ENCODE measurements at places on chromosomes 13 and 19. TPM values are rescaled to one million over a fixed set of nuclear protein-coding genes. Genes with fewer than 3 reads are reported as not detected.

RAB20 gene
- polyA plus RNA-seq = 23.9 TPM

SULT2A1 gene
- polyA plus RNA-seq = 190 TPM

FBXO46 gene
- 13.9 TPM for polyA plus RNA-seq

MYO16 gene
- 0.27 TPM for polyA plus RNA-seq

PDE4C gene
- 1.2 TPM for polyA plus RNA-seq

ZNF850 gene
- 2.1 TPM for polyA plus RNA-seq

RNASEH2A gene
- 20.3 TPM for polyA plus RNA-seq

DNA sequence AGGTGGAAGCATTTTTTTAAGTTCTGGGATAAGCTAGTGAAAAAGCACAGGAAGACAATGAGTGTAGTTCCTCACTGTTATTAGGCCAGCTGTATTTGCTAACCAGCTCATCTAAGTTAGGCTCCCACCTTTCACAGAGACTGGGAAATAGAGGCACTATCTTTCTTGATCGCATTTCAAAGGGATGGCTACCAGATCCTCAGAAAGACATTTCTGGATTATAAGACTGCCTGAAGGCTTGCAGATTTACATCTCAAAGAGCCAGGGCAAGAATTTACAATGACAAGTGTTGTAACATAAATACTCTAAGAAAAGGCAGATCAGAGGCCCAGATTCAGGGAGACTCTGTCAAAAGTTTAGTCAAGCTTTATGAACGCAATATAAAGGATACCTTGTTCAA is 1005.5 kb downstream of the PCDH9 start:
- H3K36me3 ChIP-seq = no peaks in the 10 kb centered on the region
- no peak overlapping the region for H3K27ac ChIP-seq
- DNase-seq = no peak
- no peaks in the 10 kb centered on the region for H3K4me1 ChIP-seq
- no peaks in the 10 kb centered on the region for H3K27me3 ChIP-seq
- no peak overlapping the region for H3K4me3 ChIP-seq

- H3K27ac ChIP-seq = no peak overlapping the region
- H3K36me3 ChIP-seq = peaks cover 2% of the 10 kb centered on the region
- DNase-seq = no peak
- peaks cover 7% of the 10 kb centered on the region for H3K4me1 ChIP-seq
These were observed 187.2 kb downstream of the DCT start for GRCh38 chr13:94292323-94292640.

DNA sequence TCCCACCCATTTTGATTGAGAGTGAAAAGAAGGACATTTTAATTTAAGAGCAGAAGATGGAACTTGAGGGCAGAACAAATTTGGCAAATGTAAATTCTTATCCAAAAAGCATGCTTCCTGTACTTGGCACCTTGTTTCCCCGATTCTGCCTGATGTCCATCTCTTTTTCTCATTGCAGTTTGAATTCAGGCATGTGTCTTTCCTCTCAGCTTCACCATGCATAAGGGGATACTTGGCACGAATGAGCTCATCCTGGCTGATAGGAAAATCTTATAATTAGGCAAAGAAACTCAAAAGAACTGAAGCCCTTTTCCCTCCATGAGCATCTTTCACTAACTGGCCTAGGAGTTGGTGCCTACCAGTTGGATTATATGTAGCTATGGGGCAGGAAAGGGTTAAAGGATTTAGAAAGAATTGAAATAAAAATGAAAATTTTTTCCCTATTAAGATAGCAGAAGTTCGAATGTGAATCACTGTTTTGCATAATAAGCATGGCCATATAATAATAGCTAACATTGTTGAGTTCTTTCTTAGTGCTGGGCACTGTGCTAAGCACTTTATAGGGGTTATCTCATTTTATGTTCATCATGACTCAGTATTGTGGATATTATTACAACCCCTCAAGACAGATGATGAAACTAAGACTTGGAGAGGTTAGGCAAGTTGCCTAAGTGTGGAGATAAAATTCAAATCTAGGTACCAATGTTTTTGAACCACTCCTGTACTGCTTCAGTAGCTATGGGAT is 386.6 kb downstream of the KCNRG start:
- H3K36me3 ChIP-seq = no peaks in the 10 kb centered on the region
- DNase-seq = no peak
- peaks cover 3% of the 10 kb centered on the region for H3K4me1 ChIP-seq
- no peaks in the 10 kb centered on the region for H3K27me3 ChIP-seq

DNA sequence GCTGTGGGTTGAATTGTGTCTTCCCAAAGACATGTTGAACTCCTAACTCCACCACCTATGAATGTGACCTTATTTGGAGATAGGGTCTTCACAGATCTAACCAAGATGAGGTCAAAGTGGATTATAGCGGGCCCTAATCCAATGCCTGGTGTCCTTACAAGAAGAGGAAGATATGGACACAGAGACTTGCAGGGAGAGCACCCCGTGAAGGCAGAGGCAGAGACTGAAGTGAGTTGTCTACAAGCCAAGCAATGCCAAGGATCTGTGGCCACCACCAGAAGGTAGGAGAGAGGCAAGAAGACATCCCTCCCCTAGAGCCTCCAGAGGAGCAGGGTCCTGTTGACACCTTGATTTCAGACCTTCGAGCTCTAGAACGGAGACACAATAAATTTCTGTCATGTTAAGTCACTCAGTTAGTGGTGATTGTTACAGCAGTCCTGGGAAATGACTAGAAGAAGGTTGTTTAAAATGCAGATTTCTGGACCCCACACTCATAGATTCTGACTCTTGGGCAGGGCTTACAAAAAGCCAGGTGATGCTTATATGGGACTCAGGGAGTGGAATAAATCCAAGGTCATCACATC is 70.6 kb downstream of the FGF9 start:
- peaks cover 47% of the 10 kb centered on the region for H3K4me1 ChIP-seq
- peak; percentile 52 for DNase-seq
- H3K36me3 ChIP-seq = no peaks in the 10 kb centered on the region
- H3K4me3 ChIP-seq = no peak overlapping the region
- H3K27me3 ChIP-seq = no peaks in the 10 kb centered on the region

- no peaks in the 10 kb centered on the region for H3K27me3 ChIP-seq
- H3K4me3 ChIP-seq = no peak overlapping the region
- no peak for DNase-seq
These were observed 1132.4 kb downstream of the EFNB2 start for GRCh38 chr13:105403086-105403485.

GRCh38 chr13:73092829-73093228 is 34.0 kb downstream of the KLF5 start:
- no peak overlapping the region for H3K4me3 ChIP-seq
- no peak for DNase-seq
- H3K27ac ChIP-seq = no peak overlapping the region

GRCh38 chr19:1089891-1090290 is 5.3 kb downstream of the POLR2E start:
- H3K27me3 ChIP-seq = no peaks in the 10 kb centered on the region
- peaks cover 11% of the 10 kb centered on the region for H3K4me1 ChIP-seq
- H3K27ac ChIP-seq = no peak overlapping the region
- H3K36me3 ChIP-seq = peaks cover 63% of the 10 kb centered on the region

- no peaks in the 10 kb centered on the region for H3K4me1 ChIP-seq
- DNase-seq = no peak
- no peak overlapping the region for H3K27ac ChIP-seq
- H3K27me3 ChIP-seq = peaks cover 6% of the 10 kb centered on the region
- no peak overlapping the region for H3K4me3 ChIP-seq
These were observed 15.5 kb downstream of the KASH5 start for GRCh38 chr19:49403404-49404187.

DNA sequence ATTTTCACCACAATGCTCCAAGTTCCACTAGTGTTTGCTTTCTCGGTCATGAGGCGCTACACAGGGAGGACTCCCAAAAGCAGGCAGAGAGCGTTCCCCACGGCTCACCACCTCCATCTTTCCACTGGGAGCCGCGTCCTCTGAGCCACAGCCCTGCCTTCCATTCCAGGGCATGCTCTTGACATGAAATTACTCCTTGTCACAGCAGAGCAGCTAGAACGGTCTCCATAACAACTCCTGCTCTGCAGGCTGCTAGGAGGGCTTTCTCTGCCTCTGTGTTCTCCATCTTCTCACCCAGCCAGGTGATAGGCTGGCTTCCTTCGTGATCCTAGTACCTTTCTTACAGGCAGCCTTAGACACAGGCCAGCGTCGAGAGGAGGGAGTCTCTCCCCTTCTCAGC is 171.8 kb upstream of the UBL3 start:
- no peak overlapping the region for H3K27ac ChIP-seq
- no peak overlapping the region for H3K4me3 ChIP-seq
- H3K27me3 ChIP-seq = no peaks in the 10 kb centered on the region
- no peak for DNase-seq

GRCh38 chr13:52651897-52652195 is 790 bp upstream of the SUGT1 start:
- no peaks in the 10 kb centered on the region for H3K4me1 ChIP-seq
- no peaks in the 10 kb centered on the region for H3K27me3 ChIP-seq
- no peak for DNase-seq
- peak overlapping the region; percentile 97 for H3K27ac ChIP-seq

- H3K27ac ChIP-seq = no peak overlapping the region
- no peaks in the 10 kb centered on the region for H3K27me3 ChIP-seq
- H3K4me3 ChIP-seq = no peak overlapping the region
- no peak for DNase-seq
- H3K4me1 ChIP-seq = no peaks in the 10 kb centered on the region
- peaks cover 56% of the 10 kb centered on the region for H3K36me3 ChIP-seq
These were observed 10.0 kb downstream of the CFD start for GRCh38 chr19:869245-870177.

DNA sequence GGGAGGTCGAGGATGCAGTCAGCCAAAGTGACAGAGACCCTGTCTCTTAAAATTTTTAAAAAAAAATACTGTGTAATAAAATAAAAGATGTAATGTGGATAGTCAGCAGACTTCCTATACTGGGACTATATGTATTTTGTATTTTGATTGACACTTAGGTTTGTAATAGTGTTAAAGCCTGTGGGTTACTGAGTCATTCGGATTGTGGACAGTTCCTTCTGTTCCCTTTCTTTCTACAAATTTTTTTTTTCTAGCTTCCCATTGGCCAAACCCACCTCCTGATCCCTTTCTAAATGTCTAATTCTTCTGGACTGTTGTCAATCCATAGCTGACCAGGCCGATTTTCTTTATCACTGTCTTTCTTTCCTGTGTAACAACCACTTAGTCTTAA is 108.0 kb downstream of the DNAJC3 start:
- H3K4me3 ChIP-seq = no peak overlapping the region
- no peak for DNase-seq
- peaks cover 30% of the 10 kb centered on the region for H3K36me3 ChIP-seq
- H3K27me3 ChIP-seq = no peaks in the 10 kb centered on the region
- peaks cover 2% of the 10 kb centered on the region for H3K4me1 ChIP-seq

DNA sequence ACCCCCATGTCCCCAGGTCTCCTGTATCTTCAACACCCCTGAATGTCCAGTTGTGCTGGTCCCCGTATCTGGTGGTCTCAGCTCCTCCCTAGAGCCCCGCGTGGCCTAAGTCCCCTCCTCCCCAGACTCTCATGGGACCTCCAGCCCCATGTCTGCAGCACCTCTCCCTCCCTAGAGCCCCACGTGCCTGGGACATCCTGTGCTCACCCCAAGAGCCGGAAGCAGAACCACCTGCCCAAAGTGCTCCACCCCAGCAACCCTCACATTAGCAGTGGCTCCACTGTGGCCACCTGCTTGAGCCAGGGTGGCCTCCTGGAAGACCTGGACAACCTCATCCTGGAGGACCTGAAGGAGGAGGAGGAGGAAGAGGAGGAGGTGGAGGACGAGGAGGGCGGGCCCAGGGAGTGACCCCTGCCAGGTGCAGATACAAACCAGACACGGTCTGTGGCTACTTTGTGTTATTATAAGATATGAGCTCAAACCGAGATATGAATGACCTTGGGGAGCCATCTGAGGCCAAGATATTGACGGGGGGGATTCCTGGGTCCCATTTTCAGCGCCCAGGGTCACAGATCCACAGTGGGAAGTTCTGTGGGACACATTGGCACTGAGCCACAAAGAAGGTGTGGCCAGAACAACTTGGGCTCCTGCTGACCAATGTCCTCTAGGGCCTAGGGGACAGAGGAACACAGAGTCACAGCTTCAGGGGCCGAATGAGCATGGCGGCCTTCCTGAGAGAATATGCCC is 6.0 kb downstream of the SHFL start:
- peak; percentile 5 for DNase-seq
- H3K27ac ChIP-seq = no peak overlapping the region
- H3K4me3 ChIP-seq = no peak overlapping the region
- peaks cover 4% of the 10 kb centered on the region for H3K4me1 ChIP-seq
- H3K36me3 ChIP-seq = peaks cover 37% of the 10 kb centered on the region
- H3K27me3 ChIP-seq = no peaks in the 10 kb centered on the region

DNA sequence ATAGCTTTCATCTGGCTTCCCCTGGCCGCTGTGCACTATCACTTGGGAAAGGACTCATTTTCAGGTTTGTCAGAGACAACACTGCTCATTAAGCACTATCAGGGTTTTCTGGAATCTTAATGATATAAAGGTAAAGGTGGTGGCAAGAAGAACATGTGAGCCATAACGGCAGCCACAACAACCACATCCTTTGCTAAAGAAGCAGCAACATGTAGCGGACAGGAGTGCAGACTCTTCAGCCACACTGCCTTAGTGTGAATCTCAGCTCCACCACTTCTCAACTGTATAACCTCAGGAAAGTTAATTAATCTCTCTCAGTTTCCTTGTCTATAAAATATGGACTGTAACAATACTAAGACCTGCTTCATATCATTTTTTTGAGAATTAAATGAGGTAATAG is 24.1 kb upstream of the MIR17HG start:
- no peaks in the 10 kb centered on the region for H3K36me3 ChIP-seq
- peaks cover 2% of the 10 kb centered on the region for H3K27me3 ChIP-seq
- H3K4me3 ChIP-seq = no peak overlapping the region
- DNase-seq = no peak

DNA sequence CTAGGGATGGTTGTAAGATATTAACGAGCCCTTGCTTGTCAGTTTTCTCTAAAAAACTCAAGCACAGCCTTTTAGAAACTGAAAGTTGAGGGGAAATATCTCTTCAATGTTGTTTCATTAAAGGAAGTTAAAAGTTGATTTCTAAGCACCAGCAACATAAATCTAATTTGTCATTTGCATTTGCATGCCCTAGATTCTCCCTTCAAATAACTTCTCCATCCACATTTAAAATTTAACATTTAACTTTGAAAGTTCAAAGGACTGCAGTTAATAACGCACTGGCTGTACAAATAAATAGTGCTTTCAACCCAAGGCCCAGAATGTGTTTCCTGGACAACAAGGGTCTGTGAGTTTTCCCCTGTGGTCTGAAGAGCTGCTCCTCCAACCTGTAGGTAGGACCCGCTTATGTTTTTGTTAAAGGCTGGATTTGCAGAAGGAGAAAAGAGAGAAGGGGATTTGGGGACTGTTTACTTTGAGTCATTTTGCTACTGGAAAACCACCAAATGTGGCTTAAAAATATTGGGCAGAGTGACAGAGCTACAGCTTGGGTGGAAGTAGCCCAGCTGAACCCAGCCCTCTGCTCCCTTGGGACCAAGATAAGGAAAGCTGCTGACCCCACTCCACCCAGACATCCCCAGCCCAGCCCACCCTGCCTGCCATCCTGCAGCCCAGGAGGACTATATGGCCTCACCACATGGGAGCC is 39.8 kb downstream of the TNFRSF19 start:
- H3K4me3 ChIP-seq = no peak overlapping the region
- DNase-seq = no peak
- H3K36me3 ChIP-seq = no peaks in the 10 kb centered on the region
- H3K4me1 ChIP-seq = peaks cover 2% of the 10 kb centered on the region

All from large intestine (tissue), 12 donors.